ENCODE measurements at places on chromosomes 13 and 19. TPM values are rescaled to one million over a fixed set of nuclear protein-coding genes. Genes with fewer than 3 reads are reported as not detected.

DNA sequence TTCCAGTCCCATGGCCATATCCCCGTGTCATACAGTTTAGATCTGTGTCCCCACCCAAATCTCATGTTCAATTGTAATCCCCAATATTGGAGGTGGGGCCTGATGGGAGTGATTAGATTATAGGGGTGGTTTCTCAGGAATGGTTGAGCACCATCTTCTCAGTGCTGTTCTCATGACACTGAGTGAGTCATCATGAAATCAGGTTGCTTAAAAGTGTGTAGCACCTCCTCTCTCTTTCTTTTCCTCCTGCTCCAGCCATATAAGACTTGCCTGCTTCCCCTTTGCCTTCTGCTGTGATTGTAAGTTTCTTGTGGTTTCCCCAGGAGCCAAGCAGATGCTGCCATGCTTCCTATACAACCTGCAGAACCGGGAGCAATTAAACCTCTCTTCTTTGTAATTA, 197.8 kb downstream of the NALCN start:
- DNase-seq, result no peak

- no peak for DNase-seq
These were observed 633.1 kb downstream of the EFNB2 start for GRCh38 chr13:105902396-105902795.

- no peak for DNase-seq
These were observed 55.9 kb downstream of the RASA3 start for GRCh38 chr13:114076329-114077090.

DNA sequence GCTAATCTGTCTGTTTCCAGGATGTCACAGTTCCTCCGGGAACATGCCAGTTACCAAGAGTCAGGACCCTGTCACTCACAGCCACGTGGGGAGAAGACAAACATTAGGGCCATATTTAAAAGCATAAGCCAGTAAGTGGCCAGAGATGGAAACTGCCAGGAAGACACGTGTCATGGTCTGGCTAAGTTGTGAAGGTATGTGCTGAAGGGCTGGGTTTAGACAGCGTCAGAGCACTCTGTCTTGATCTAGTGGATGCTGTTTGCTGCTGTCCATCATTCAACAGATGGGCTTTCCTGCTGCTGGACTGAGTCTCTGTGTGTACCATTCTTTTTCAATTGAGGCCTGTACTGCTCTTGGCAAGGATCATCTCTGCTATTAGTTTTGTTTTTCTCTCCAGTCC, 128.6 kb downstream of the HS6ST3 start:
- DNase-seq, result no peak

- DNase-seq, result no peak
These were observed 42.9 kb upstream of the URAD start for GRCh38 chr13:28031220-28031895.

- no peak for DNase-seq
These were observed 37.3 kb downstream of the IL12RB1 start for GRCh38 chr19:18049385-18049784.

DNA sequence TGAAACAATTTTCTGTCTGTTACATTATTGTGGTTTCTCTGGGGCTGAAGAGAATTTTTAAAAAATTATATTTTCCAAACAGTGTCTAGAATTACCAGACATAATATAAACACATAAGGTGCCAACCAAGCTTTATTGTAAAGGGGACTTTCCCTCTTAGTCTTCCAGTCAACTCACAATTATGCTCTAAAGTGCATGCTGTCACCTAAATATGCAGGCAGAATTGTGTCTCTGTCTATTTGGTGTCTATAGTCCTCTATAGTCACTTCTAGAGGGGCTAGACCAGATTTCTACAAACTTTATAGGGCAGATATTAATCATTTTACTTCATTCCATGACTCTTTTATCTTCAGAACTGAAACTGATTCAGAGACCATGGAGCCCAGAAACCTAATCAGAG, 12.8 kb downstream of the ZNF254 start:
- DNase-seq, result no peak

- DNase-seq, result no peak
These were observed 8.4 kb upstream of the CEACAM19 start for GRCh38 chr19:44662691-44663385.

DNA sequence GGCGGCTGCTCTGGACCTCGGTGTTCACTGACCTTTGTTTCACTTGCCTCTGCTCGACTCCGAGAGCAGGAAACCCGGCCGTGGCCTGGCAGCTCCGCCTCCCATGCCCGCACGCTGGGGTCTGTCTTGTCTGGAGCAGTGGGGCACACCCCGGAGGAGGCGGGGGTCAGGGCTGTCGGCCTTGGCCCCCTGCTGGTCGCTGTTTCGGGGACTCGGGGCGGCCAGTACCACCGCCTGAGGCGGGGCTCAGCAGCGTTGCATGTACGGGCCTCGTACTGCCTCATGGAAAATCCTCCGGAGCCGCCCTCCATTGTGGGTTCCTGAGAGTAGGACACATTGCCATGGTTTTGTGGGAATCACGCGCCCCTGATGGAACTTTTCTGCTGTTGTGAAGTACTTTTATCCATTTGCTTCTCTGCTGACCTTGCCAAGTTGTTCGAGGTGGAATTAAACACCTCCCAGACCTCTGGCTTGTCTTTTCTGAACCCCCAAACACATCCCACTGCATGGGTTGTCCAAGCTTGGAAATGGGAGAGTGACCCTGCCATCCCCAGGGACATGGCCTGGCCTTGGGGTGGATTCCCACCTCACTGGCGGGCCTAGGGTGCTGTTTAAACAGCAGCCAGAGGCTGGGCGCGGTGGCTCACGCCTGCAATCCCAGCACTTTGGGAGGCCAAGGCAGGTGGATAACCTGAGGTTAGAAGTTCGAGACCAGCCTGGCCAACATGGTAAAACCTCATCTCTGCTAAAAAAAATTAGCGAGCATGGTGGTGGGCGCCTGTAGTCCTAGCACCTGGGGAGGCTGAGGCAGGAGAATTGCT, 5.5 kb upstream of the NDUFS7 start:
- DNase-seq, result no peak

DNA sequence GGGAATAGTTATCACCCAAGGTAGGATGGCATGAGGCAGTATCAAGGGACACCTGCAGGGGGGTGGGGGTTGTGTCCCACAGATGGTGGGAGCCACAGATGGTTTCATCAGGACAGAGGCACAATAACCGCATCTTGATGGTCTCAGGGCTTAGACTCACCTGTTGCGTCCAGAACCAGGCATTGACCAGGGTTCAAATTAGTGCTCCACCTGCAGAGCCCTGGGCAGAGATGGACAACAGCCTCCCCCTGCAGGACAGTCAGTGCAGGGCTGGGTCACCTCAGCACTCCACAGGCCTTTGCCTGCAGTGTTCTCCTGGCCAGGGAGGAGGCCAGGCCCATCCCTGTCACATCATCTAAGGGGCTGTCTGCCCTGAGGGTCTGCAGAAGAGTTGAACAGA, 14.5 kb upstream of the CEACAM1 start:
- no peak for DNase-seq

DNA sequence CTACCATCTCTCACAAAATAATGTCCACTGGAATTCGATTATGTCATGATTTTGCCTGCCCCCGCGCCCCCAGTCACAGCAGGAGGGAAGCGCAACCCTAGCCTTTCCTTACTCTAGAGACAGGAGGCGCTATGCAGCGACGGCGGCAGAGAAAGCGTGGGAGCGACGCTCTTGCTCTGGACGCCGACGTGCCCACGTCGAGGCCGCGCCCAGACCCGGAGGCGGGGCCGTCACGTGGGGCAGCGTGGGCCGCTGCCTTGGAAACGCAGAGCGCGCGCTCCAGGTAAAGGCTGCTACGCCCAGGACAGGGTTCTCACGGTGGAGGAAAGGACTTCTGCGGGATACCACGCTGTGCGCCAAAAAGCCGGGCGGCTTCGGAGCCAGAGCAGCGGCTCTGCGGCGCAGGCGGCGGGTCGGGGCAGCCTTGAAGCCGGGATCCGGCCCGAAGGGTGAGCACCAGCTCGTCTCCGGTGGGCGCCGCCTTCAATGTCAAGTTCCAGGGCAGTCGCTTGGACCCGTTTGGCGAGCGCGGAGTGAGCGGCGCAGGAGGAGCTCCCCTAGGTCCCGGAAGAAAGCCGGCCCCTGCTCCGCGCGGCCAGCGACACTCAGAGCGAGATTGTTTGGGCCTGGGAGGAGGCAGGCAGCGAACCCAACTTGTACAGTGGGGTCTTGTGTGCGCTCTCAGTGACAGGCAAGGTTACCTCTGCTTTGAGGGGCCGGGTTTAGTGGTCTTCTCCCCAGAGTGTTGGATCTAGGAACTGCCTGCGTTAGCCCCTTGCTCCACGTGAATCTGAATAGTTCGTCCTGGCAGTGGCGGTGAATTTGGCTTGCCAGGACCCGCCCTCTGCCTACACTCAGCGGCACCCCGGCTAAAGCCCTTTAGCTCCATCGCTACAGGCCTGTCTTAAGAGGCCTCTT, 121.7 kb downstream of the MRPL57 start:
- DNase-seq, result peak; percentile 82

- no peak for DNase-seq
These were observed 48.2 kb upstream of the PEPD start for GRCh38 chr19:33569821-33570220.

DNA sequence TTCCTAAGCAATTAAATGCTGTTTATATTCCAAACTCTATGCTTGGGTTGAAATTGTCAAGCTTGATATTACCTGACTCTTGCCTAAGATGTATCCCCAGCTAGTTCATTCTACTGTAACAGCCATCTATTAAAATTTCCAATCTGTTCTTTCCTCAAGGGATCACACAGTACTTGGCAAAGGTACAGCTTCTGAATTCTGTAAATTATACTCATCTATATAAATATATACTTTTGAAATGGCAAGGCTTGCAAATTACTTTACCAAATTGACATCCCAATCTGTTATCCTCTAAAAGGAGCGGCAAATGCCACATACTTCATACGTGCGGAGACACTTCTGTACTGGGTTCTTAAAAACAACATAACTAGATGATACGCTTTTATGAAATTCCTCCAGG, 330.2 kb downstream of the DNAJC15 start:
- DNase-seq, result no peak

- DNase-seq, result no peak
These were observed 137.1 kb upstream of the WASF3 start for GRCh38 chr13:26420282-26420960.

GRCh38 chr19:7410946-7411345, 62.2 kb downstream of the ARHGEF18 start:
- no peak for DNase-seq

- no peak for DNase-seq
These were observed 40.6 kb downstream of the COL4A2 start for GRCh38 chr13:110347535-110348308.

DNA sequence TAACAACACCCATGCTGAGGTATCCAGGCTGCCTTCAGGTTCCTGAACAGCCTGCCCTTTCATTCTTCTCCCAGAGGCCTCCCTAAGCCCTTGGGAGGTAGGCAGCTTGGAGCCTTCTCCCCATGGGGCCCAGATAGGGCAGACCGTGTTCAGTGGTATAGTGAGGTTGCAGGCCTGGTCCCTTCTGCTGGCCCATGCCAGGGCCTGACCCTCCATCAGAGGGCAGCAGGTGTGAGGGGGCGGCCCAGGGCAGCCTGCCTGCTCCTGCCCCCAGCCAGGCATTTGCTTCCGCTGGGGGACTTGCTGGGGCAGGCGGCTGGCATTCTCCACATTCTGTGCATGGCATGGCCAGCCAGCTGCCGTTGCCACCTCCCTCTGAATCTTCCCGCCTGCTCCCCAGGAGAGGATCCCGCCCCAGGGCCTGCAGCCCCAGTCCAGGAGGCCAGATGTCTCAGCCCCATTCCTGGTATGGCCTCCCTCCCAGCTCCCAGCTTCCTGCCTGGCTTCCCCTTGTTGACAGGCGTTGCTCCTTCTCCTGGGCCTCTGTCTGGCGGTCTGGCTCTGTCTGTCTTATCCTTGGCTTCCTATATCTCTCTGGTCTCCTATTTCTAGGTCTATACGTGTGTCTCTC, 8.9 kb downstream of the CIC start:
- no peak for DNase-seq

DNA sequence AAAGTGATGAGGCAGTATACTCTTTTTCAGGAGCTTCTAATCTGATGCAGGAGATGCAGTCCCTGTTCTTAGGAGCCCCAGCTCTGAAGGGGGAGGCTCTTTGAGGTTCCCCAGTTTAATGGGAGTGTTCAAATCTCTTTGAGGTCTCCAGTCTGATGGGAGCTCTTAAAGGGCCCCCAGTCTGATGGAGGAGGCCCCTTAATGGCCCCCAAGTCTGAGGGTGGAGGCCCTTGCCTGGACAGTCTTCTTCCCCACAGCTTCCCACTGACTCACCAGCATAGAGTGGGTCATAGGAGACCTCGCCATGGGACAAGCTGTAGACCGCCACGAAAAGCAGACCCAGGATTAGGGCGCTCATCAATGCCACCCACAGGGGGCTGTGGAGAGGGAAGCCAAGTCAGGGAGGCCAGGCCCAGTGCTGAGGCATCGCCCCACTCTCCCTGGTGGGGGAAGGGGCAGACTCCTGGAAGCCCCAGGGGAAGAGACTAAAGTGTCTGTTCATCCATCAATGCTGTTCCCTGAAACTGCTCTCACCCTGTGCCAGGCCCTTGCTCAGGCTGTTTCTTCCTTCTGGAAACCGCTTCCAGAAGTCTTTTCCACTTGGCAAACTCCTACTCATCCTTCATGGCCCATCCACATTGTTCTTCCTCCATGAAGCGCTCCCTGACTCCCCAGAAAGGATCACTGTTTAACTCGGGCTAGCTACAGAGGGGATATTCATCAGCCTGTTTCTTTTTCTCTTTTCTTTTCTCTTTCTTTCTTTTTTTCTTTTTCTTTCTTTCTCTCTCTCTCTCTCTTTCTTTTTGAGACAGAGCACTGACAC, 2.1 kb downstream of the TM6SF2 start:
- DNase-seq, result no peak

GRCh38 chr19:39194832-39195542, 1.8 kb upstream of the NCCRP1 start:
- DNase-seq, result no peak

- peak; percentile 62 for DNase-seq
These were observed at the start of gene IL4I1 for GRCh38 chr19:49896863-49897621. Gene IL4I1, minus strand, starts transcription at chr19:49896887. Its CDS starts 727 bp downstream, at chr19:49896160.

DNA sequence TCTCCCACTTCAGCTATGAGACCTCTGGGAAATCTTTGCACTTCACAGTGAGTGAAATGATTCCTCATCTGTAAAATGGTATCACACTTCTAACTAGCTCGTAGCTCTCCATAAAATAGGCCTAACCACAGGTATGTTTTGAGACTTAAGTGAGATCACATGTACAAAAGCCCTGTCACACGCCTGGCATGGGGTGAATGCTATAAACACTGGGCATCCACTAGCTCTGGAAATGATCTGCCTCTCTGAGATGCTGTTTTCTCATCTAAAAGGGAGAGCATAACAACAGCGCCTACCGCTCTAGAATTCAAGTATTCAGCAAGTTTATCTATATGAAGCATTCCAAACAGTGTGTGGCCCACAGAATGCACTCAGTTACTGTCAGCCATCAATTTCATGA, 2.2 kb downstream of the AKT2 start:
- DNase-seq, result no peak

- no peak for DNase-seq
These were observed 1.7 kb downstream of the NR2F6 start for GRCh38 chr19:17243830-17244617.

- DNase-seq, result peak; percentile 75
These were observed 53.2 kb downstream of the CDADC1 start for GRCh38 chr13:49300739-49301589.

GRCh38 chr19:16000024-16000663, 51.3 kb downstream of the OR10H4 start:
- DNase-seq, result no peak

TEX101 gene
- total RNA-seq, result 1.1 TPM

NTN5 gene
- 3.0 TPM for total RNA-seq

C19orf73 gene
- total RNA-seq, result 1.1 TPM

ZNF274 gene
- total RNA-seq, result 91.1 TPM

AMER2 gene
- not detected for total RNA-seq

LYPD4 gene
- not detected for total RNA-seq

RDH8 gene
- total RNA-seq, result not detected

NPAS1 gene
- not detected for total RNA-seq

CACNG7 gene
- not detected for total RNA-seq

KIR3DL2 gene
- total RNA-seq, result 1.3 TPM
